ENCODE measurements at places on chromosomes 7 and 10. TPM values are rescaled to one million over a fixed set of nuclear protein-coding genes. Genes with fewer than 3 reads are reported as not detected.

Gene ITPRID1
- total RNA-seq: not detected

Gene MSMB
- not detected for total RNA-seq

Gene NME8
- not detected for total RNA-seq

Gene SFMBT2
- total RNA-seq: 2.2 TPM

Gene TMEM254
- total RNA-seq: 4.9 TPM

Data from dermis blood vessel endothelial cell (primary cell).